ENCODE measurements at places on chromosomes 1 and 21.

GRCh38 chr21:15624646-15625045 lies 105.1 kb upstream of the USP25 start:
- DNase-seq, result no peak

- no peak for DNase-seq
Measured at GRCh38 chr1:188782220-188782841, 1695.3 kb downstream of the BRINP3 start.

- no peak for DNase-seq
Measured at GRCh38 chr21:16504766-16505165, 775.0 kb downstream of the USP25 start.

GRCh38 chr1:223140611-223141405 lies 2.2 kb downstream of the TLR5 start:
- no peak for DNase-seq

- DNase-seq, result no peak
Measured at GRCh38 chr1:85274969-85275453, 1.4 kb downstream of the BCL10 start.

GRCh38 chr1:231527586-231528171 lies 790 bp upstream of the TSNAX start:
- no peak for DNase-seq

GRCh38 chr21:41458121-41458520 lies 32.1 kb downstream of the MX1 start:
- no peak for DNase-seq

Measured in activated CD8-positive, alpha-beta memory T cell treated with anti-CD3 and anti-CD28 coated beads, Interleukin-2, amount 50 U/mL, for 4 hours (primary cell).